ENCODE measurements at places on chromosomes 3 and 15.

DNA sequence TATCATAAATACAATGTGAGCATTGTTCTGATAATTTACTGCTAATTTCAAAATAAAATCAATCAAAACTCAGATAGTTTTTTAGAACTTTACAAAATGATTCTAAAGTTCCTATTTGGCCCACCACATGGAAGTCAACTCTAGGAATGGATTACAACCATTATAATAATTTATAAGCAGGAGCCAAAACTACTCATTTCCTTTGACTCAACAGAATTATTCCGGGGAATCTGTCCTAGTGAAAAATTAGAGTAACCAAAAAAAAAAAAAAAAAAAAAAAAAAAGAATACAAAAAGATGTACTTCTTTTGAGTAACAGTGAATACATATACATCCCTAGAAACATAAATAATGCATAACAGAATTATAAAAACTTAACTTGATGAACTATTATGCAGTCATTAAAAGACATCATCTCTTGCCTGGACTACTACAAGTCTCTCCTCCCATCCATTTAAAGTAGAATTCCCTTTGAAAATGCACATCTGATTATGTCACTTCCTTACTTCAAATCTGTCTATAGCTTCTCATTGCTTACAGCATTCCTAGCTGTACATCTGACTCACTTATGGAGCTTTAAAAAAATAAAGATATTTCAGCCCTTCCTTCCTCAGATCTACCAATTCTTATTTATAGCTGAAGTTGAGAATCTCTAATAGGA, 43.4 kb downstream of the HDGFL3 start:
- no peak for DNase-seq

GRCh38 chr3:103085465-103085864, 650.6 kb downstream of the ZPLD1 start:
- DNase-seq, result no peak

DNA sequence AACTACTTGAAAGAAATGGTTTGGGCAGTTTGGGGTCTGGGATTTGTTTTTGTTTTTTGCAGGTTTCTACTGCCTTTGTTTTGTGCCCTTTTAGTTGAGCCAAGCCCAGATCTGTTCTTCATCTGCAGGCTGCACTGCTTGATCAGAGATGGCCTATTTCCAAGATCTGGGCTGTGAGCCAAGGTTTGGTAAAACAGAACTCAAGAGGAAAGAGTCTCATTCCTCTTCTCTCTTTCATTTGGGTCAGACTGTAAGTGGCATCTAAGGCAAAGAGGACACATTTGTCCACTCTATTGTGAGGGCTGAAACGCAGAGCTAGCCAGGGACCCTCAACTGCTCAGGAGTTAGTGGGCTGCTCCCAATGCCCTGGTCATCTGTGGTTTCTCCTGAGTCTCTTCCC, 104.4 kb upstream of the UBE3A start:
- no peak for DNase-seq

DNA sequence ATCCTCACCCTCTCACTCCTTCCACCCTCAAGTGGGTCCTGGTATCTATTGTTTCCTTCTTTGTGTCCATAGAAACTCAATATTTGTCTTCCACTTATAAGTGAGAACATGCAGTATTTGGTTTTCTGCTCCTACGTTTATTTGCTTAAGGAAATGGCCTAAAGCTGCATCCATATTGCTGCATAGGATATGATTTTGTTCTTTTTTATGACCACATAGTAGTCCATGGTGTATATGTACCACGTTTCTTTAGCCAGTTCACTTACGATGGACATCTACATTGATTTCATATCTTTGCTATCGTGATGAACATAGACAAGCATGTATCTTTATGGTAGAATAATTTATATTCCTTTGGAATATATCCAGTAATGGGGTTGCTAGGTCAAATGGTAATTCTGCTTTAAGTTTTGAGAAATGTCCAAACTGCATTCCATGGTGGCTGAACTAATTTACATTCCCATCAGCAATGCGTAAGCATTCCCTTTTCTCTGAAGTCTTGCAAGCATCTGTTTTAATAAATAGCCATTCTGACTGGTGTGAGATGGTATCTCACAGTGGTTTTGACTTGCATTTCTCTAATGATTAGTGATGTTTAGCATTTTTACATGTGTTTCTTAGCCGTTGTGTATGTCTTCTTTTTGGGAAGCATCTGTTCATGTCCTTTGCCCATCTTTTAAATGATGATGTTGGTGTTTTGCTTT, 650.2 kb downstream of the ZNF385D start:
- no peak for DNase-seq

- no peak for DNase-seq
These were observed 33.4 kb upstream of the SCAANT1 start for GRCh38 chr3:63945558-63946096.

GRCh38 chr3:52197499-52197841, 490 bp upstream of the ALAS1 start:
- no peak for DNase-seq

GRCh38 chr15:93189561-93189960, 100.5 kb upstream of the RGMA start:
- DNase-seq, result no peak

DNA sequence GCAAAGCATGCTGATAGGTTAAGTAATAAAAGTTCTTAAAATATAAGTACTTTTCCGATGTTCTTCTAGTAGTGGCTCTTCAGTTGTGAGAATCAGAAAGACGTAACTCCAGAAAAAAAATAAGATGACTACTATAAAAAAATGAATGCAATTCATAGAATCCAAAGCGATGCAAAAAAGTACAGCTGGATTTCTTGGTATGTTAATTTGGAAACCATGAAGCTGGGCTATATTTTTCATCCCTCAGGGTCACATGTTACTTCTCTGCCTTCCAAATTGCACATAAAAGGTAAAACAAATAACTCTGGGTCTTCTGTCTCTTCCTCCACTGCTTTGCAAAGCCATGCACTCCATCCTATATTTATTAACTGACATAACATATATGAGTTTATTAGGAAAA, 843.9 kb upstream of the DPPA4 start:
- no peak for DNase-seq

DNA sequence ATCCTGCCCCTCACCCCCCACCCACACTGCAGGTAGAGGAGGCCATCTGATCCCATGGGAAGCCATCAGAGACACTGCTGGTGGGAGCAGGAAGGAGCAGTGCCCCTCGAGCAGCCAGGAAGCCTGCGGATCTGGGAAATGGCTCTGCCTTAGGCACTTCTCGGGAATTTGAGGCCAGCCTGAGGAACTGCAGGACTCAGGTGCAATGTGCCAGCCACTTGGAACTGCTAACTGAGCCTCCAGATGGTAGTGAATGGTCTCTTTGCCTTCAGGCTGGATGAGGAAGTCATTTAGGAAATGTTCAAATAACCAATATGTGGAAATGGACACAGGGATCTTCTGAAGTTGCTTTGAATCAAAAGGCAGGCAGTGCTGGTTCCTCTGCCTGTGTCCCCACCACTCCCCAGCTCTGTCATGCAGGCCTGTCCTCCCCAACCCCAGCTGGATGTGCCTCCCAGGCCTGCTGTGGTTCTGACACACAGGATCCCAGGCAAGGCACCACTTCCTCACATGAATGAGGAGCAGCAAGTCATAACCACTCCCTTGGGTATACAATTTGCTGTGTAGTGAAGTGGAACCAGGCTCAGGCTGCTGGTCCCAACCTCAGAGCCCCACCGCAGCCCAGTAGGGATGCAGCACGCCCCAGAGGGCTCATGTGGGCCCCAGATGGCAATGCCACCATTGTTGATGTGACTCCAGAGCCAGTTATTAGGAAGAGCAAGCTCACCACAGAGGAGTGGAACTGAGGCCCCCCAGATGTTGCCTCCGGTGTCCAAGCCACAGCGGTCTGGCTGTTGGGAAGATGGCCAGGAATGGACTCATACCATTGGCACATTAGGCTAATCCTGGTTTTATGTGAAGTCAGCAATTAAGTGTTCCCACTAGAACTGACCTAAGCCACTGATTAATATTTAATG, 46.5 kb upstream of the LIMD1 start:
- peak; percentile 46 for DNase-seq

DNA sequence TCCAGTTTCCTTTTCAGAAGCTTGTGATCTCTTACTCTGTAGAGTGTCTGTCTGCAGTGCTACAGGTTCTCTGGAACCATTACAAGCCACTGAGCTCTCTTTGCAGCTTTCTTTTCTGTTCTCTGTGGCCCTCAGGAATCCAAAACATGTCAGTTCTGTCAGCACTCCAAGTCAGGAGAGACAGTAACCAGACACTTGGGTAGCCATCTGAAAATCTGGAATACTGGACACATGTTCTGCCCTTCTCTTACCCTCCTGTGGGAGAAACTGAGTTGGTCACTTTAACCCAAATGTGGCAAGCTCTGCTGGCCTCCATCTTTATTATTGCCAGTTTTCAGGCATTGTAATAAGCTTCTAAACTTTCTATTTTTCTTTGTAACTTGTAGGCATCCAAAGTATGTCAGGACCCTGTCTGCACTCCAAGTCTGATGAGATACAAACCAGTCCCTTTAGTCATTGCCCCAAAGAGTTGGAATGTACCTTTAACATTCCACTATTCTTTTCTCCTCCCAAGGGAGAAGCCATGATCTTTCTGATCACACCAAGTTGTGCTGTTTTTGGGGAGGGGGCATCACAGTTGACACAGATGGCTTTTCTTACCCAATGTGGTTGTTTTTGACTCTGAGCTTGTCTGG, 183.7 kb downstream of the DPH6 start:
- DNase-seq, result no peak

- no peak for DNase-seq
These were observed 55.7 kb downstream of the SLC4A7 start for GRCh38 chr3:27428446-27428845.

DNA sequence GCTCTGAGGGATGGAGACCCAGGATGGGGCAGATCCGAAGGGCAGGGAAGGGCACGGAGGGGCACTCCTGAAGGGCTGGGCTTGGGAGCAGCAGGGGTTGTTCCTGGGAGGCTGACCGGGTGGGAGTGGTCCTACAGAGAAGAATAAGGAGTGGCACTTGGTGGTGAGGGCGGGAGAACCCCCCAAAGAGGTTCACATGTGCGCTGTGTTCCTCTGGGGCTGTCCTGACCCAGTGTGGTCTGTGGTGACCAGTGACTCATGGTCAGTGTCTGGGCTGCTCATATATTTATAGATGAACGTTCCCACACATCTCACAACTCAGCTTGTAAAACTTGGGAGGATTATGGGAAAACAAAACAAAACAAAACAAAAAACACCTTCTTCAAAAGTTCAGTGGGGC, 10.0 kb downstream of the TRPM1 start:
- no peak for DNase-seq

GRCh38 chr3:126009181-126009580, 40.2 kb downstream of the ROPN1B start:
- DNase-seq, result no peak

DNA sequence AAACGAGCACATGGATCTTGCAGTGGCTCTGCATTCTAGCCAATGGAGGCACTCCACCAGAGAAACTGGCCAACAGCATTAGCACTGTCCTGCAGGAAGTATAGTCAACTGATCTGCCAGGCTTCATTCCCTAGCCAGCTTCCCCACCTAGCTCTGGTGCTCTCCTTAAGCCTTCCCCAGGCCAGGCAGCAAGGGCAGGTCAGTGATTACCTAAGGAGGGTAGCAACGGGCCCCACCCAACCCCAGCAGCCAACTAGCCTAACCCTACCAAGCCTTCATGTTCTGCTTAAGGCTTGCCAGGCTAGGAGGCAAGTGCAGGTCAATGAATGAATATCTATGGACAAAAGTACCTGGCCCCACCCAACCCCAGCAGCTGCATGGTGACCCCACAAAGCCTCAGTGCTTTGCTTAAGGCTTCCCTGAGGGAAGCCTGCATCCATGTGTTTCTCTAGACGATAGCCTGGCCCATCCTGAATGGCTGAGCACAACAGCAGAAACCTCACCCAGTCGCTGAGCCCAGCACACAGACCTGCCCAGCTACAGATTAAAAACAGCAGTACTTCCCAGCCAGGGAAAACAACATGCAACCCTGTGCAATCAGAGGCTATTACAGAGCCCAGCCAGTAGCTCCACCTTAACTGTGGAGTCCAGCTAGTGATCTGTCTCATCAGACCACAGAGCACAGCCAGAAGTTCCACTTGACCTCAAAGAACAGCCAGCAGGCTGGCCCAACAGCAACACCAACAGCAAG, 28.5 kb downstream of the THBS1 start:
- DNase-seq, result no peak

- no peak for DNase-seq
These were observed 51.9 kb downstream of the ZBTB20 start for GRCh38 chr3:115095236-115095635.

DNA sequence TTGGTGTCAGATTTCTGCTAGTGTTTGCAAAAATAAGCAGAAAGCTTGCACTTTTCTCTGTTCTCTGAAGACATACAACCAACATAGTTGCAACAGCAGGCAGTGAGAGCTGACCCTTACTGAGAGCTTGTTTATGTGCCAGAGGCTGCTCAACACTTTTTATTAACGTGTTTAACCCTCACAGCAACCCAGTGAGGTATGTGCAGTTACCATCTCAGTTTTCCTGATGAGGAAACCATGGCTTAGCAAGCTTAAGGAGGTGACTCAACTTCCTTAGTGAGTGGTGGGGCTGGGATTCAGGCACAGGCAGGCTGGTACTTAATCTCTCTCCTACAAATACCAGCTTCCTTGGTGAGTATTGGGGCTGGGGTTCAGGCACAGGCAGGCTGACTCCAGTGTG, 158.1 kb upstream of the CTDSPL start:
- no peak for DNase-seq

DNA sequence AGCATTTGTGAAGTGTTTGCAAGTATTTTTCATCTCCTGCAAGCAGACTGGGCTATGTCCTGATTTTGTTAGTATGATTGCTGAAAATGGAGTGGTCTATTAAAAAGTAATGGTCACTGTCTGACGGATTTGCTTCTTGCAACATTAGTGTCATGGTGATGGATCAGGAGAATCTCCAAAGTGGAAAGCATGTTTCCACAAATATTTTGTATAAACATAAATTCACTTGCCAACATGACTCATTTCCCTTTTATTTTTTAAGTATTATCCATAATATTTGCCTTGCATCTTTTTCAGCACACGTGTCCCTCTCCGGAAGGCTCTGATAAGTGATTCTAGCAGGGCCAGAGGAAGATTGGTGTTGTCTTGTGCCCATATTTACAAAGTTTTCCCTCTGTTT, 27.4 kb upstream of the CACNA2D3 start:
- no peak for DNase-seq

- DNase-seq, result no peak
These were observed 27.9 kb downstream of the MCTP2 start for GRCh38 chr15:94259121-94259751.

GRCh38 chr3:190131329-190131728, 10.6 kb upstream of the P3H2 start:
- DNase-seq, result no peak

- no peak for DNase-seq
These were observed 1234.7 kb downstream of the NSUN3 start for GRCh38 chr3:95297581-95297980.

DNA sequence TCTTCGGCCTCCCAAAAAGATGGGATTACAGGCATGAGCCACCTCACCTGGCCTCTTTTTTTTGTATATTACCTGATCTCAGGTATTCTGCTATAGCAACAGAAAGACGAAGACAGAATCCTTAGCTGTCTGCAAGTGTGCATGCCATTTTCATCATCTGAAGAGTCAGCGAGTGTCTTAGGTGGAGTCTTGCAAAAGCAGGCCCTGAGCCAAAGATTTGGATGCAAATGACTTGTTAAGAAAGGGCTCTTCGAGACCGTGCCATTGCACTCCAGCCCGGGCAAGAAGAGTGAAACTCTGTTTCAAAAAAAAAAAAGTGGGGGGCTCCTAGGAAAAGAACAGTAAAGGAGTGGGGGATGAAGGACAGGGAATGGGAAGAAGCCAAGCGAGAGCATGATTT, 10.2 kb upstream of the TRIM69 start:
- DNase-seq, result no peak

Data from GDM1 (cell line).